ENCODE measurements at places on chromosomes 7 and 10.

- no peak for DNase-seq
Measured at GRCh38 chr7:95004618-95005247, 97.3 kb downstream of the PPP1R9A start.

DNA sequence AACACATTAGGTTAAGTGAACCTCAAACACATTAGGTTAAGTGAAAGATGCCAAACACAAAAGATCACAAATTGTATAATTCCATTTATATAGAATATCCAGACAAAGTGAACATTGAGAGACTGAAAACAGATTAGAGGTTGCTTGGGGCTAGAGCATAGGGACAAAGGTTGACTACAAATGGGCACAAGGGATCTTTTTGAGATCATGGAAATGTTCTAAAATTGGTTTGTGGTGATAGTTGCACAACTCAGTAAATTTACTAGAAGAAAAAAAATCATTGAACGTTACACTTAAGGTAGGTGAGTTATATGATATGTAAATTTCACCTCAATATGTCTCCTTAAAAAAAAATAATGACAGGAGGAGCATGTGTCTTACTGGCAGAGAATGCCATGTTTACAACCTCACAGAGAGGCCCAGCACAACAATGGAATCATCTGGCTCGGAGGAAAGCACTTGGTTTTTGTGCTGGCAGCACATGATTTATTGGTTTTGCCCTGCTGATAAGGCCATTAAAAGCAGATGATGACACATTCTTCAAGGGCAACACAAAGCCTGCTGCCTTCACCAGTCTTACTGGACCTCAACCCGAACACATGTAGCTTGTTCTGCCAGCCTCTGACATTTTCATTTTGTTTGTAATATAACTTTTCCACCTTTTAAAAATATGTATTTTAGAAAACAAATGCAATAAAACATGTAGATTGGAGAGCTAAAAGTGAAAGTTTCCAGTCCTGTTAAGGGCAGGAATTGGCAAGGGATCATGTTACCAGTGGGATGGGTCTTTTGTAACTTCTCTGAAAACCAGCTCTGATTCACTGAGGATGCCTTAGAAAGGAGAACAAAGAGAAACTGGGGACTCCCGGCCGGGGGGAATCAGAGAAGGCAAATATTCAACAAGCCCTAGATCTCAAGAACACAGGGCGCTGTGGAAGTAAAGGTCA, 11.9 kb upstream of the LMOD2 start:
- DNase-seq, result no peak

DNA sequence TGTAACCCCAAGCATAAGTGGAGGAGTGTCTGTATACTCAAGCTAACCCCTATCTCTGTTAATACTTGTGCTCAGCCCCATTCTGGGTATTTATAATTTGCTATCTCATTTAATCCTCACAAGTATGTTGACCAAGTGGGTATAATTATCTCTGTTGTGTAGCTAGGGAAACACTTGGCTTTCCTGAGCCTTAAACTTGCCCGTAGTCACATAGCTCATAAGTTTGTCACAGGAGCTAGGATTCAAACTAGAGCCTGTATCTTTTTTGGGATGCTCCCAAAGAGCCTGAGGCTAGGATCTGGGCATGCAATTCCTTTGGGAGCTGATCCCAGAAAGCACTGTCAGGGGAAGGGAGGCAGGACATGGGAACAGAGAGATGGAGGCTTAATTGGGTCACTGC, 377.4 kb downstream of the GALNT17 start:
- no peak for DNase-seq

GRCh38 chr7:4683884-4684565, 1.9 kb downstream of the FOXK1 start:
- peak; percentile 56 for DNase-seq

- no peak for DNase-seq
Measured at GRCh38 chr7:143227806-143228205, 6.0 kb downstream of the TAS2R40 start.

GRCh38 chr10:66862687-66863258, 63.1 kb upstream of the LRRTM3 start:
- no peak for DNase-seq

DNA sequence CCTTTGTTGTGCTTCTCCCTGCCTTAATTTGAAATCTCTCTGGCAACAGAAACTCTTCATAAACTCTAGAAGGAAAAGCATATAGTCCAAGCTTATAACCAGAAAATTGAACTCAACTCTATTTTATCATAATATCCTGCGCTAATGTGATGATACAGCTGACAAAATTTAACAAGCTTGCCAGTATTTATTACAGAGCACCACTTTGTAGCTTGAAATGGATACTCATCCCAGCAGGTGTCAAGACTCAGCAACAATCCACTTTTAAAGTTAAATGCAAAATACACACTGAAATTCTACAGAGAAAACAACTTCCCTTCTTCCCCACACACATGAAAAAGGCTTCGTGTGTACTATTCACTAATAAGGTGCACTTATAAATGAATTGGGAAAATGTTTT, 228.9 kb downstream of the AGMO start:
- DNase-seq, result no peak

GRCh38 chr7:92851732-92852131, 15.4 kb upstream of the CDK6 start:
- DNase-seq, result no peak

- no peak for DNase-seq
Measured at GRCh38 chr10:131203456-131204357, 107.8 kb downstream of the TCERG1L start.

GRCh38 chr10:95646160-95646559, 10.4 kb downstream of the ALDH18A1 start:
- no peak for DNase-seq

DNA sequence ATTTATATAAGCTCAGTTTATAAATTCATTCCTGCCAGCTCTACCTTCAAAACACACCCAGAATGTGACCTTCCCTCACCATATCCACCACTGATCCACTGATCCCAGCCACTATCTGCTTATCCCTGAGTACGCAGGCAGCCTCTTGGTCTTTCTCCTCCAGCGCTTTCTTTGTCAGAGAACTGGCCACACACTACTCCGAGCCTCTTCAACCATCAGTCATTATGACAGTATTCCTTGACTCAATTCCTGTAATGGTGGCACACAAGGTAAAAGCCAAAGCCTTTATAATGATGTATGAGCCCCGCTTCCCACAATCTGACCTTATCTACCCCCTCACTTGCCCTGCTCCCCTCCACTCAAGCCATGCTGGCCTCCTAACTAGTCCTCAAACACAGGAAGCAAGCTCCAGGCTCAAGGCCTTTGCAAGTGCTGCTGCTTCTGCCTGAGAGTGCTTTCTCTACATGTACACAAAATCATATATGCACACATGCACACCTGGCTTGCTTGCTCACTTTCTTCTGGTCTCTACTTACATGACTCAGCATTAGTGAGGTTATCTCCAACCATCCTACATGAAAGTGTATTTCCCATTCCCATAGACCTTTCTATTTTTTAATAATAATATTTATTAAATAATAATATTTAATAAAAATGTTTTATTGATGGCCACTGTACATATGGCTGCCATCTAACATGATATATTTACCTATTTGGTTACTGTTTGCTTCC, 150.4 kb upstream of the FEZF1 start:
- no peak for DNase-seq

DNA sequence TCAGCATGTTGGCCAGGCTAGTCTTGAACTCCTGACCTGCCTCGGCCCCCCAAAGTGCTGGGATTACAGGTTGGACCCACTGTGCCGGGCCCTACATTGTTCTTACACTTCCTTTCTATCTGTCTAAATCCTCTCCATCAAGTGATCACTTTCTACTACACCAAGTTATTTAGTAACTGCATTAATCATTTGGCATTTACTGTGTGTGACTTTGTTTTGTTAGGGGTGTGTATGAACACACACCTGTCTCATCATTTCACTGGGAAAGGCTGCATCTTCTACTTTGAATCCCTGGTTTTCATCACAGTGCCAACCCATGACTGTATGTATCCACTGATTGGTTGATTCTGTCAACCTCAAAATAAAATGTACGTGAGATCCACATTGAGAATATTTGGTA, 23.0 kb upstream of the CCDC71L start:
- DNase-seq, result no peak

GRCh38 chr10:84510121-84510520, 181.7 kb downstream of the CCSER2 start:
- DNase-seq, result no peak

DNA sequence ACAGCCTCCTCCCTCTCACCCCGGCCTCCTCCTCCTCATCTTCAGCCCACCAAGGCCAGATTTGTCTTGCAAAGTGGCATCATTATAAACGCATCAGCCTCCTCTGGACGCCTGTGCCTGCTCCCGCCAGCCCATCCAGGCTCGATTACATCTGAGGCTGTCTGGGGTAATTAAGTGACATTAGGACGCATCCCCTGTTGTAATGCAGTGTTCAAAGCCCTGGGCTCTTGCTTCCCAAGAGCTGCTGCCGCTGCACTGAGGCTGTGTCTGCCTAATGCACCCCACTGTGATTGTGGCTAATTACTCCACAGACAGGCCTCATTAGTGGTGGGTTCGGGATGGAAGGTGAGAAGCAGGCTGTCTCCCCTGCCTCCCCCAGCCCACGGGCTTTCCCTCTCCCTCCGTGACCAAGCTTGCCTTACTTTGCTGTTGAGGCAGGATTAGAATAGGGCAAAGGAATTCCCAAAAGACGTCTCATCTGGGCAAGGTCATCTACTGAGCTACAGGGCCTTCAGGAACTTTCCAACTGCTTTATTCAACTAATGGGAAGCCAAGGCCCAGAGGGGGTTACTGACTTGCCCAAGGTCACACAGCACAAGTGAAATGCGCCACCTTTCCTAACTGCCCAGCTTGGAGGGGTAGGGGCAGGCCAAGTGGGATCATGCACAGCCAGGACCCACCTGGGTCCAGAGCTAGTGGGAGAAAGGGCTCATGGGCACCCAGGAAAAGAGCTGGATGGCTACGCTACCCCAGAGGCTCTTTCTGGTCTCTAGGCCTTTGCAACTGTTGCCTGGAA, 66.2 kb upstream of the PCBD1 start:
- no peak for DNase-seq

- no peak for DNase-seq
Measured at GRCh38 chr10:8405596-8405995, 351.1 kb downstream of the GATA3 start.

- no peak for DNase-seq
Measured at GRCh38 chr7:108425714-108426275, 30.4 kb downstream of the NRCAM start.

DNA sequence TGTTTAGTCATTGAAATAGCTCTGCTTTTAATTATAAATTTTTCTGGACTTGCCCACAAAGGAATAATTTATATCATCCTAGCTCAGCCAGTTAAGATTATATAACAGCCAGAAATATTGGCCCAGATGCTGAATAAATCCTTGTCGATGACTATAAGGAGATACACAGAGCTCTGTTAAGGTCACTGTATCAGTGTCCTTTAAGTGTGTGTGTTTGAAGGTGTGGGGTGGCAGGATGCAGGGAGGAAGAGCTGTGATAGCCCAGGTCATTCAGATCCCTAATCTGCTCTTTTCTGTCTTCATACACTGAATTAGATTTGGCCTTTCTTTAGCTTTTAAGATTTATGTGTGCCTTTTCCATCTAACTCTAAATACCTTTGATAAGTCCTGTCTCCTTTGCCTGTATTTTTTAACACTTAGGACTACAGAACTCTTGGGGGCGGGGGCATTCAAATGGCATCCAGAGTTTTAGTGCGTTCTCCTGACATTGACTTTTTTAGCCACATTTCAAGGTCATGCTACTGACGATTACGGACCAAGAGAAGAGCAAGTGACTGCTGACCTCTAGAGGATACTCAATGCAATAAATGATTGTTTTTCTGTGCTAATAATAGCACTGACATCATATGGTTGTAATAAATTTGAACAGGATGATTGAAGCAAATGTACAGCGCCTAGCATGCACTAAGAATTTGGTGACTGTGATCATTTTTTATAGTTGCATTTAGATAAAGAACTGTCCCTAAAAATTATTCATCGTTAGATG, 172.3 kb downstream of the CACNB2 start:
- peak; percentile 29 for DNase-seq

DNA sequence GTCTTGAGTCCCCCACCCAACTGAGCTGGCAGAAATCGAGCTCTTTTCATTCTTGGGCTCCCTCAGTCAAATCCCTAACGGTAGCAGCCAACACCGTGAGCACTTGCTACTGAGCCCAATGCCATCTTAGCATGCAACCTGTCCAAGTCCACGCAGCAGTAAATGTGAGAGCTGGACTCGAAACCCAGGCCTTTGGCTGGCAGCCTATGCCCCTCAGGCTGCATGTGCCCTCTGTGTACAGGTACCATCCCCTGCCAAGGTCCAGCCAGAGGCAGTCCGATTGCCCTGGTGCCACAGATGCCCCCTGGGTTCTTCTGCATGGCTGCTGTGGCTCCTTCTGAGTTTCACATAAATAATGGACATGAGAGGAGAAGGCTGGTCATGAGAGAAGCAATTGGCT, 1.2 kb upstream of the TMEM273 start:
- no peak for DNase-seq

DNA sequence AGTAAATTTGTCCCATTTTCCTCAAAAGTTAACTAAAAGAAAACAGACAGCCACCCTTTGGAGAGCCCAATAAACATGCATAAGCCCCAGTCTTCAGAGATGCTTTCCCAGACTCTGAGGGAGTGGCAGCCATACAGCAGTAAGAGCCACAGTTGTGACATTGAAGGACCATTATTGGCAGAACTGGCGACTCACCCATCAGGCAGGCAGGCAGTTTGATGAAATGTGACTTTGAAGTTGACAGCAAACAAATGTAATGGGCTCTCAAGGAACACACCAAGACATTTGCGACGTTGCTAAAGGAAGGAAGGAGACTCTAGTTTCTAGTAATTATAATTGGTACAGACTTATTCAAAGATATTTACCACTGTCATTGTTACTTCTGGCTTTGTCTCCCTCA, 287.5 kb upstream of the PHYHIPL start:
- DNase-seq, result no peak

- no peak for DNase-seq
Measured at GRCh38 chr7:101747053-101747878, 70.2 kb upstream of the CUX1 start.

GRCh38 chr7:97457054-97457453, 274.8 kb upstream of the TAC1 start:
- DNase-seq, result no peak

DNA sequence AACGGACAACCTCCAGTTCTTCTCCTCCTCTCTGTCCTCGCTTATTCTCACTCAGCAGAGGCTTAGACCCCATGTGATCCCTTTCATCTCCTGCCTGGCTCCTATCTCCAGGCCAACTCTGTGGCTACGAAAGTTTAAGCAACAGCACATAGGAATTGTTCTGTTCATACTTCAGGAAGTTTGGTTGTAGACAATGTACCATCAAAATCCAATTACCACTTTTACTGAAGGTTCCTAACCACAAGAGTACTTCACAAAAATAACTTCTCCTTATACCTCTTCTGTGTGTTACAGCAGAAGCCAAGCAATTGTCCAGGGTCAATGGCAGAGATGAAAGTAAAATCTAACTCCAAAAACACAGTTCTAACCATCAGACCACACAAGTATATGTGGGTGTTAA, 80.0 kb downstream of the SLC25A13 start:
- DNase-seq, result no peak

DNA sequence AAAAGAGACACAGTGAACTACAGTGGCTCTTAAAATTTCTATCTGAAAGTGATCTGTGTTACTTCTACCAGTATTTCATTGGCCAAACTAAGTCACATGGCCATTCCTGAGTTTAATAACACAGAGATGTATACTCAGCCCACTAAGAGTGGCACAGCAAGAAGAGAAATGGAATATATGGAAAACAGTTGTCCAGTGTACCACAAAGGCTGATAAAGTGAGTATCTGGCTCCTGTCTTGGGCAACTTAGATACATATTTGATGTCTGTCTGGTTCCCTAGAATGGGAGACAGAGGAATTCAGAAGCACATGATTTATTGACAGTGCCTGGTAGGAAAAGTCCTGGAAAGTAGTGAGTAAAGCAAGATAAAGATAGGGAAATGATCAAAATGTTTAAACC, 10.1 kb upstream of the PON1 start:
- no peak for DNase-seq

Measured in RPMI8226 (cell line).